NCI-H748 treated with DMSO at 0.1 percent for 48 hours (cell line): ENCODE measurements at places on chromosomes 3 and 15.

- DNase-seq = no peak
Observed at GRCh38 chr3:57903124-57903890, 104.9 kb upstream of the FLNB start.

- no peak for DNase-seq
Observed at GRCh38 chr3:143206955-143207337, 87.4 kb downstream of the CHST2 start.

GRCh38 chr3:14725013-14725412 is 50.1 kb downstream of the C3orf20 start:
- no peak for DNase-seq

- DNase-seq = no peak
Observed at GRCh38 chr3:54131026-54131605, 8.8 kb downstream of the CACNA2D3 start.

- DNase-seq = no peak
Observed at GRCh38 chr3:131050001-131050400, 23.3 kb downstream of the NEK11 start.

GRCh38 chr3:5390221-5390620 is 202.7 kb downstream of the EDEM1 start:
- DNase-seq = no peak

GRCh38 chr15:25803541-25803940 is 59.6 kb downstream of the ATP10A start:
- DNase-seq = no peak

DNA sequence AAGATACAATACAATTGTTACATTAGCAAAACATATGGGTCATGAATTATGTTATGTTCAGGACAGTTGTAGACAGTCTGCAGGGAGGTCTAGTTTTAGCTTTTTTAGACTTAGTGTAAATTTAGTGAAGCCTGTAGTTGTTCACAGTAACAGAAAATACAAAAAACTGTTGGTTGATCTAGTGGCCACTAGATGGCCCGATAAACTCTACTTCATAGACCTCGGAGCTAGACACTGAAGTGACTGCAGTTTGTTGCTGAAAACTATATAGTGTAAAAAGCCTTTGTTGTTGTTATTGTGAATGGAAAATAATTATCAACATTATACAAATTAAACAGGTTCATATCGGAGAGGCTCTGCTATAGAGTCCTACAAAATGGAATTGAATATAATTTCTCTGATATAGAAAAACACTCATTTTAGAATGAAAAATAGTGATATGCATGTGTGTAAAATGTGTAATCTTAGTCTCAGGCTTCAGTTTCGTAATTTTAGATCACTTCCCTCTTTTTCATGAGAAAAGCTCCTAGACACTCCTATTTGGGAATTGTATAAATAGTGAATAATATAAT is 18.3 kb downstream of the MAGEL2 start:
- DNase-seq = peak; percentile 34

- DNase-seq = peak; percentile 37
Observed at GRCh38 chr3:30893678-30894325, 659 bp downstream of the GADL1 start.

GRCh38 chr3:22713936-22714335 is 489.2 kb upstream of the UBE2E2 start:
- DNase-seq = no peak

DNA sequence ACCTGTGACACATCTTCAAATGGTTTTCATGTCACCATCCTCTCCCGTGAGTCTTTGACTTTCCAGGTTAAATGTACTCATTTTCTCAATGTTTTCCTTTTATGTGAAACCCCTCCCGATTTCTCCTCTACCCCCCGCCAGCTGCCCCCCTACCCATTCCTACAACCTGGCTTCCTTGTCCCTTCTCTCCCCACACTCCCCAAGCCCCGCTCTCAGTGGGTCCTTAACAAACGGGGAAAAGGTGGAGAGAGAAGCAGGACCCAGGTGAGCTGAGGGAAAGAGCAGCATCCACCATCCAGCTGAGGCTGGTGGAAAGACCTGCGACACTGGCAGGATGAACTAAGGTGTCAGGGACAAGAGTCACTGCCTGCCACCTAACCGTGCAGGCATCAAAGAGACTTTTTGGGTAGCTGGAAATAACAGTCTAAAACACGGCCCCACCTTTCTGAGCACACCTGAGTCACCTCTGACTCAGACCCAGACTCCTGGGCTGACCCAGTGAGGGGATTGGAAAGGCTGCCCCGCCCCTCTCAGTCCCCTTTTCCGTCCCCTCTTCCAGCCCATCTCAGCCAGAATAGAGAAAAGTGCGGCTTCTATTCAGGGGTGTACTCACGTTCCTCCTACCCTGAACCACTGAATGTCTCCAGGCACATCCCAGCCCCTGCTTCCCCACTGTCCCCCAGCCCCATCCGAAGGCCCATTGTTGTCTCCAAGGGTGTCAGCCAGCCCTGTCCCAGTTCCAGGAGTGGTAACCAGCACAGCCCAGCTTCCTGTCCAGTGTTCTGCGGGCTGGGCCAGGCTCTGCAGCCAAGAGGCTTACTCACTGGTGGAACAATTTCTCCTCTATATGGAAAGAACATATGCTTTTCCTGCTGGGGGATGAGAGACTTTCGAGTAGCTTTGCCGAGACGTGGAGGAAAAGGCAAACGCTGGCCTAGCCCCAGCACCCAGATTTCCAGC is 20.4 kb downstream of the ISG20 start:
- DNase-seq = no peak

DNA sequence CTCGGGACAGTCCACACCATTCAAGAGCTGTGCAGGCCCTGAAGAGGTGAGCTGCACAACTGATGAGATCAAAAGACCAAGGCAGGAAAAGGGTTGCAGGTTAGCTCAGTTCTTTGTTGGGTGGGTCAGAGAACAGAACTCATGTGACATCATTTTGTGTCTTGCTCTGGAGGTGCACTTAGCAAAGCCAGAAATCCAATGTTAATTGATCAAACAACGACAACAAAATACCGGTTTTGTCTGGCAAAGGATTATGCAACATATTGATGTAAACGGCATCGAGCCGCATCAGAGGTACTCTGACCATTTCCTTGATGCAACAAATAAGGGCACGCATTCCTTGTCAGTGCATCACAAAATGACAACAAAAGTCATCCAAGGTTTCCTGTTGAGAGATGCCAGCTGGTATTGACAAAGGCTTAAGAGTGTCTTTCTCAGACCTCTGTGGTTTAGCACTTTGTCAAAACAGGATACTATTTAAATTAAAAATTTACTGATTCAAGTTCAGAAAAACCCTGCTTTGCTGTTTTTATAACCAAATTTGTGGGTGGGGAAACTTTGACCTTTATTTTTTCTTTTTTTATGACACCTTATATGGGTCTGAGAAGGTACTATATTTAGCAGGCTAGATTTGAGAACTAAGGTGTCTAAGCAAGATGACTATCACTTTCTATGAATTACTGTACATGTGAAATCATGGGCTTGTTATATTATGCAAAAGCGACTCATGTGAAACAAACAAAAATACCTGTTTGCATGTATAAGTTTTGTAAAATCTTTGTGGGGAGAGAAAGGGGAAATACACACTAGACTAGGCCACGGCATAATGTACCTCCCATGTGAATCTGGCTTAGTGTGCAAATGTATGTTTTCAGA is 496.1 kb downstream of the FOXP1 start:
- no peak for DNase-seq

DNA sequence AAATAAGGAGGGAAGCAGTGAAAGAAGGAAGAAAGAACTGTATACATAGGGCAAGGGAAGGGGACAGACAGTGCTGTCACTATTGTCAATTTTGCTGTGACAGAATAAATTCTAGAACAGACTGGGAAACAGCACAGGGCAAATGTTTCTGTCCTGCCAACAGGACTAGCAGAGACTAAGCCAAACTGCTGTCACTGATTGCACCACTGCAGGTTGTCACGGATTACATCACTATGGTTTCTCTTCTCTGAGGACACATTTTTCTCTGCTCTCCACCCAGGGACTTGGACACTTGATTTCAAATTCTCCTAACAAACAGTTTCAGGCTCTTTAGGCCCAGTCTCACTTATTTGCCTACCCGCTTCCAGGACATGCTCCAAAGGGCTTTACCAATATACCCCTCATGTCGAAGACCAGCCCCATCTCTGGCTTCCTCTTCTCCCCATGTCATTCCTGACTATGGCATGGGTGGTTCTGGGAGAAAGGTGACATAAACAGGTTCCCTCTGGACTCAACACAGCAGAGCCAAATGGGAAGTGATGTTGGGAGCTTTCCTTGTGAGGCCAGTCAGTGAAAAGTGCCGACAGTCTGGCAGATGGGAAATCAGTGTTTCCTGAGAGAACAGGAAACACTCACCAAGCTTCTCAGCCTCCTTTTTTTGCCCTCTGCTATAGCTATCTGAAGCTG is 70.2 kb upstream of the ST3GAL6 start:
- DNase-seq = no peak

GRCh38 chr3:78703944-78704343 is 1063.9 kb downstream of the ROBO1 start:
- DNase-seq = no peak

- no peak for DNase-seq
Observed at GRCh38 chr3:124812291-124813265, 74.6 kb downstream of the ITGB5 start.

GRCh38 chr15:81008312-81008711 is 7.6 kb downstream of the TLNRD1 start:
- DNase-seq = no peak

GRCh38 chr3:28586325-28586724 is 237.7 kb upstream of the AZI2 start:
- no peak for DNase-seq

DNA sequence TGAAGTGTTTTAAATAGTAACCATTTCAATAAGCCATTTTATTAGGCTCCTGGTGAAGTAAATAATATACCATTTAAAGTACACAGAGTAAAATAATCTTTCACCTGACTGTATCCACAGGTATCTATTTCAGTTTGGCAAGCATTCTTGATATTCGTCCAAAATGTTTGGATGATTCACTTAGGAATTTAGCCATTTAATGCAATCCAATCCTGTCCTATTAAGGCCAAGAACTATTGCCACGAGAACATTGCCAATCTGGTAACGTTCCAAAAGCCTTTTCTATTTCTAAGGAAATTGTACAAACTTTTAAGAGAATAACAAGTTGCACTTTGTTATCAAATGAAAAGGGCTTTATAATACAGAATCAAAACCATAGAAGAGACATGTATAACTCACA is 209.8 kb upstream of the THRB start:
- no peak for DNase-seq

DNA sequence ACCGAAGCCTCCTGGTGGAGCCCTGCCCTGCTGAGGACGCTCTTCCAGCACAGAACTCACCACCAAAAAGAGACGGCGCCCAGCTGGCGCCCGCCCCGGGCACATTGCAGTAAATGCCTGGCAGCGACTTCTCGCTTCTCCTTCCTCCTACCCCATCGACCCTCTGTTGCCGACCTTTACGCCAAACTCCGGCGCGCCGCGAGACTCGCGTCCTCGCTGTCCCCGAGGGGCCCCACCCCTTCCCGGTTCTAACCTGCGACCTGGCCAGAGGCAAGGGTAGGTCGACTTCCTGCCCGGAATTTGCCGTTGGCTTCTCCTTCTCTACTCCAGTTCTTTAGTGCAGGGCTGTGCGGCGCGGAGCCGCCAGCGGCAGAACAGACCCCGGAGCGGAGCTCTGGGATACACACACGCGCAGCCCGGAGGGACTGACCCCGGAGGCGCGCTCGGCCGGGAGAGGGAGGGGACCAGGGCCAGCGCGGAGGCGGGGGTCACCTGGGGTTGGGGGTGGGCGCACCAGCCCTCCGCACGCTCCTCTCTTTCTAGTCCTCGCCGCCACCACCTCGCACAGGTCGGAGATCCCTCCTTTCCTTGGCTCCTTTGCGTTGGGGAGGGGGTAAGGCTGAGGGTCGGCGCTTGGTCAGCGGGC is 226.6 kb upstream of the AZI2 start:
- peak; percentile 49 for DNase-seq

DNA sequence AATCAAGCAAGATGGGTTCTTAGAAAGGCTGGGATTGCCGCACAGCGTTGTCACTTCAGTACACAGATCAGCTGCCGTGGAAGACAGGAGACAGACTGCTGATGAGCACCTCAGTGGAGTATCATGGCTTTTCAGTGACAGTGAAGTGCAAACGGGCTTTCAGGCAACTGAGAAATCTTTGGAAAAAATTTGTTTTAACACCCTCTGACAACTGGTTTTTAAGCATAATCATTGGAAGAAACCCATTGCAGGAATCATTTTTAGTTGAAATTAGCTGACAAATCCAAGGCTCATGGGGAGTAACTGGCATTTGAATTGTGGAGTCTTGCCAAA is 418.8 kb downstream of the OTOL1 start:
- peak; percentile 36 for DNase-seq

- no peak for DNase-seq
Observed at GRCh38 chr3:144229953-144230352, 258.3 kb downstream of the DIPK2A start.

DNA sequence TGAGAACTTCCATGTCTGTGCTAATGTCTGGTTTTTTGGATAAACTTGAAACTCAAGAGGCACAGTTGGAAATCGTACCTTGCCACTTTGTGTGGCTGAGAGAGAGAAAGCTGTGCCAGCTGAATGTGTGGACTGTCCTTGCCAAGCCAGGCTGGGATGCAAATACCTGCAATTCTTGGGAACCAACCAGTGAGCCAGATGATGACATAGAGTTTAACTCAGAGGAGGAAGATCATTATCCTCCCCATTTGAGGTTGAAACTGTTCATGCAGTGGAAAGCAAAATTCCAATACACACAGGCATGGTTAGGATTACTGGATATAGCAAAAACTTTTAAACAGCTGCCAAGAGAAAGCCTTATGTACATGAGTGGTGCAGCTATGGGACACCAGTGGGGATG is 451.4 kb upstream of the NPAP1 start:
- no peak for DNase-seq

GRCh38 chr3:8324747-8325146 is 176.9 kb upstream of the LMCD1 start:
- no peak for DNase-seq

- DNase-seq = no peak
Observed at GRCh38 chr3:23117856-23118255, 85.3 kb upstream of the UBE2E2 start.

DNA sequence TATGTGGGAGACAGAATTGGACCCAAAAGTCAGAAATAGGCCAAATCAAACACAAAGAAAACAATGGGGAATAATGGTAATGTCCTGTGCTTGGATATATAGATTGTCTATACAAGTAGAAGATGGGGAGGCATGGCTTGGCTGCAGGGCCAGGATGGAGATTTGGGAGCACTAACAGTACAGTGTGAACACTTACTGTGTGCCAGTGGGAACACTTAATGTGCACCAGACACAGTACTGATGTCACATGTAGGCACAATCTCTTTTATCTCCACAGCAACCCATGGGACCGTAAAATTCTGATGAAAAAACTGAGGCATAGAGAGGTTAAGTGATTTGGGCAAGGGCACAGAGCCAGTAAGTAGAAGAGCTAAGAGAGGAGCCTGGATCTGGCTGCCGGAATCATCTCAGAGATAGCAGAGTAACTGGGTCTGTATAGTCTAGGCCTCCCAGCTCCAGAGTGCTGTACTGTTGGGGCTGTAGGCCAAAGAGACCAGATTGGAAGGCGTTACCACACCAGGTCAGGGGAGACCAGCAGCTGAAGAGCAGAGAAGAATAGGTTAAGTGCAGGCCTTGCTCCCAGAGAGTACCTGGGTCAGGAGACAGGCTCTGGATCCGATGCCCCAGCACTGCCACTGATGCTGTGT is 63.3 kb downstream of the RLBP1 start:
- DNase-seq = no peak
